ENCODE measurements at places on chromosomes 4 and X. TPM values are rescaled to one million over a fixed set of nuclear protein-coding genes. Genes with fewer than 3 reads are reported as not detected.

The TKTL2 gene
- total RNA-seq, result not detected

The ZCCHC18 gene
- 2.0 TPM for total RNA-seq

DNA sequence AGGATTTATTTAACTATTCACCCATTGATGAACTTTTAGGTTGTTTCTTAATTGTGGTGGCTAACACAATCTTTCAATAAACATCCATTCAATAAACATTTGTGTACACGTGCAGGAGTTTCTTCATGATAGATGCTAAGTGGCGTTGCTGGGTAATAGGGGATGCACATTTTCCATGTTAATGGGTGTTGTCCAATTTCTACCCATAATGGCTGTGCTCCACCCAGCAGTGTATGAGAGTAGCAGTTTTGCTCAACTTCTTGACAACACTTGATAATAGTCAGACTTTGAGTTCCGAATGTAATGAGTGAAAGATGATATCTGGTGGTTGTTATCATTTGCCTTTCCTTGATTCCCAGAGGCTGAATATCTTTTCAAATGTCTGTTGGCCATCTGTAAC, 104.7 kb downstream of the NHSL2 start:
- DNase-seq, result no peak

DNA sequence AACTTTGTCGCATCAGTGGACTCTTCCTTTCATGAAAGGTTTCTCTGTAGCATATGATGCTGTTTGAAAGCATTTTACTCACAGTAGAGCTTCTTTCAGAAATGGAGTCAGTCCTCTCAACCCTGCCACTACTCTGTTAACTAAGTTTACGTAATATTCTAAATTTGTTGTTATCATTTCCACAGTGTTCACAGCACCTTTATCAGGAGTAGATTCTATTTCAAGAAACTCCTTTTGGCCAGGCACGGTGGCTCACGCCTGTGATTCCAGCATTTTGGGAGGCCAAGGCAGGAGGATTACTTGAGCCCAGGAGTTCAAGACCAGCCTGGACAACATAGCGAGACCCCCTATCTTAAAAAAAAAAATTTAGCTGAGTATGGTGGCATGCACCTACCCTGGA, 90.0 kb downstream of the KDM6A start:
- no peak for DNase-seq

DNA sequence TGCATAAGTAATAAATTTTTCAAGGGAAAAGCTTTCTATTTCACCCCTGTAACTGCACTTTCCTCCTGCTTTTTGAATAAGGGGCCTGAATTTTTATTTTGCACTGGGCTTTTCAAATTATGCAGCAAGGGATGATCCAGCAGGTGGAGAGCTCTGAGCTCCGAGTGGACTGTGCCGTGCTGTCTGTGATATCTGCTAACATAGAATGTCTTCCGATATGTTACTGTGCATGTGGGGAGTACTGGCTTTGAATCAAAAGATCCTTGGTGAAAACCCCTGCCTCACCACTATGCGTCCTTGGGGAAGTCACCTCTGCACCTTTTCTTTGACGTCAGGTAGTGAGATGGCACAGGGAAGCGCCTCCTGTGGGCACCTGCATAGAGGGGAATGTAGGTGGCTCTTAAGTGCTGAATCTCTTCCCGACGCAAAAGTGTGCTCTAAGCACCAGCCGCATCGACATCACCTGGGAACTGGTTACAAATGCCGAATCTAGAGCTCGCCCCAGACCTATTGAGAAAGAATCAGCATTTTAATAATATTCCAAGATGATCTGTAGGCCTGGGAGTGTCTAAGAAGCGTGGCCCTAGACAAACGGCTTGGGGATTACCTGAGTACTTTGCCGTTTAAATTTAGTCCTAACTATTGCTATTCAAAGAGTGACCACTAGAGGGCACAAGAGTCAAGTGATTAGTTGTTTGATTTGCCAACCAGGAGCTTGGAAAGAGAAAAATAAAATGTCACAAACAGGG, 19.2 kb upstream of the WFS1 start:
- no peak for DNase-seq

DNA sequence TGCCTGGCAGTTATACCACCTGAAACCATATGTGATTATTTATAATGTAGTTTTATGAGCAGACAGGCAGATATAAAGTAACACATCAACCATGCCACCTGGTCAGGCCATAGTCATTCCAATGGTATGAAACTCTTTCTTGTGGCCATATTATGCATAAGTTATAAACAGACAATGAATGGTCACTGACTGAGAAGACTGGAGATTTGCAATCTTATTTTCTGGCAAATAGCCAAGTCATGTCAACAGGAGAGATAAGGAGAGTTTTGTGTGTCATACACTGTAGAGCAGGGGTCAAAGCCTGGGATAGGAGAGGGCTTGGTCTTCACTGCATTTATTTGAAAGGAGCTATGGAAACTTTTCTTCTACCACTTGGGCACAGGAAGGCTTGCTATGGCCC, 29.5 kb downstream of the SORBS2 start:
- no peak for DNase-seq

Data from posterior vena cava (tissue), 2 donors.